ACHN (cell line): ENCODE measurements at places on chromosomes 1 and 21.

GRCh38 chr1:201429736-201430501 is 8.4 kb upstream of the TNNI1 start:
- no peak for DNase-seq

DNA sequence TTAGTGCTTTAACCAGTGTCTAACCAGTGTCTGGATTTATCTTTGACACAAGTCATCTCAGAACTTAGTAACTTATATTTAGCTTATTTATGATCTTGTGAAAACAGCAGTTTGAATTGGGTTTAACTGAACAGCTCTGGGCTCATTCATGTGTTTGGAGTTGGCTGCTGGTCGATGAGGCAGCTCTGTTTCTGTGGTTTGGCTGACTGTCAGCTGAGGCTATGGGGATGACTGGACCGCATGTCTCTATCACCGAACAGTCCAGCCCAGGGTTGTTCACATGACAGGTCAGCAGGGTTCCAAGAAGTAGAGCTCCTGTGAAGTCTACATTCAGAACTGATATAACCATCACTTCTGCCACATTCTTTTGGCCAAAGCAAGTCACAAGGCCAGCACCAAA is 29.1 kb upstream of the C21orf91 start:
- peak; percentile 92 for DNase-seq

- no peak for DNase-seq
Measured at GRCh38 chr1:238501290-238501689, 610.6 kb upstream of the ZP4 start.

DNA sequence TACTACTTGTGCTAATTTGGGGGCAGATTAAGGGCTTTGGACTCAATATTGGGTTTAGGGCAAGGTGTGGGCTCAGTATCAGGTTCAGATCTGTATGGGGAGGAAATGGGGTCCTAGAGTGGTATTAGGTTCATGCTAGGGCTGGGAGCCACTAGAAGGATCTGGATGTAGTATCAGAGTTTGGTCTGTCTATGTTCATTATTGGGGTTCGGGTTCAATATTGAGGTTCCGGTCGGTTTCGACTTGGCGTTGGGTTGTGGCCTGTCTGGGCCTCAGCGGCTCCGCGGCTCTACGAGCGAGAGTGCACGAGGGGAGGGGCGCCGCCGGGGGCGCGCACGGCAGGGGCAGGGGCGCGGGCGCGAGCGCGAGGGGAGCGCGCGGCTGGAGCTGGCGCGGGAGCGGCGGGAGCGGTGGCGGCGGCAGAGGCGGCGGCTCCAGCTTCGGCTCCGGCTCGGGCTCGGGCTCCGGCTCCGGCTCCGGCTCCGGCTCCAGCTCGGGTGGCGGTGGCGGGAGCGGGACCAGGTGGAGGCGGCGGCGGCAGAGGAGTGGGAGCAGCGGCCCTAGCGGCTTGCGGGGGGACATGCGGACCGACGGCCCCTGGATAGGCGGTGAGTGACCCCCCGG is at the start of gene PTPRF:
Gene PTPRF (plus strand): TSS at position 401 of the 624 bp plus-strand sequence. CDS start 14,193 bp downstream, outside the sequence.
- DNase-seq = peak; percentile 67

DNA sequence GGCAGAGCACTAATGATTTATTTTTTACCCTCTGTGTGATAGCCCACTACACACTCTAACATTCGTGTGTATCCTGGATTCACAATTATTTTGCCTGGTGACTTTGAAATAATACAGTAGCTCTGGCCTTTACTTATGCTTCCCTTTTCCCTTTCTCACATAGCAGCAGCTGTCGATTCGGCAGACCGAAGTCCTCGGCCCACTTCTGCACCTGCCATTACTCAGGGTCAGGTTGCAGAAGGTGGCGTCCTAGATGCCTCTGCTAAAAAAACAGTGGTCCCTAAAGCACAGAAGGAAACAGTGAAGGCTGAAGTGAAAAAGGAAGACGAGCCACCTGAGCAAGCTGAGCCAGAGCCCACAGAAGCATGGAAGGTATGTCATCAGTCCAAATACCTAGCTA is 70.8 kb downstream of the TMEM200B start:
- DNase-seq = no peak

GRCh38 chr1:235952950-235953615 is 86.4 kb upstream of the LYST start:
- DNase-seq = no peak

DNA sequence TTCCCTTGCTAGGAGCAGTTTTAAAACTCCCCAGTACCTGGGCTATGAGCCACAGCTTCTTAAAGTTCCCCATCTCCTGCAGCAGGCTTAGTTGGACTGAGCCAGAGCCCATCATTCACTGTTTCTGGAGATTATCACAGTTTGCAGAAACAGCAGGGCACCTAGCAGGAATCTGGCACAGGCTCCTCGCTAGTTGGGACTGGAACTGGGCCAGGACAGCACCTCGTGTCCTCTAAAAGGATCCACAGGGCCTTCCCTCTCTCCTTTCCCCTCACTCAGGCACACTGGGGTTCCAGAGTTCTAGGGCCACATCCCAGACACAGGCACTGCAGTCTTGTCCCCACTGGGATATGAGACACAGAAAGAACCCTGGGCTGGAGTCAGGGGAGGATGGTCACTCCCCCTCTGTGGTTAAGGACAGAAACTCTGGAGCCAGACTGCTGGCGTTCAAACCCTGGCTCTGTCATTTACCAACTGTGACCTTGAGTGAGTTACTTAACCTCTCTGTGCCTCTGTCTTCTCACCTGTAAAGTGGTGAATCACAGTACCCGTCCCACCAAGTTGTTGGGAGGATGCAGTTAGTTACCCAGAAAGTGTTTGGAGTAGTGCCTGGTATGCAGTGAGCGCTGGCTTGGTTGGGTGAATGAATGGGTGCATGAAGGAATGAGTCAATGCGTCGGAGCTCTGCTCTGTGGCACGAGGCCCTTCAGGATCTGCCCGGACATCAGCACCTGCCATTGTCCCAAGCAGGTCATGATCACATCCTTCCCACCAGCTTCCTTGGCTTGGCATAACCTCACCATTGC is 18.8 kb upstream of the ECE1 start:
- peak; percentile 29 for DNase-seq

DNA sequence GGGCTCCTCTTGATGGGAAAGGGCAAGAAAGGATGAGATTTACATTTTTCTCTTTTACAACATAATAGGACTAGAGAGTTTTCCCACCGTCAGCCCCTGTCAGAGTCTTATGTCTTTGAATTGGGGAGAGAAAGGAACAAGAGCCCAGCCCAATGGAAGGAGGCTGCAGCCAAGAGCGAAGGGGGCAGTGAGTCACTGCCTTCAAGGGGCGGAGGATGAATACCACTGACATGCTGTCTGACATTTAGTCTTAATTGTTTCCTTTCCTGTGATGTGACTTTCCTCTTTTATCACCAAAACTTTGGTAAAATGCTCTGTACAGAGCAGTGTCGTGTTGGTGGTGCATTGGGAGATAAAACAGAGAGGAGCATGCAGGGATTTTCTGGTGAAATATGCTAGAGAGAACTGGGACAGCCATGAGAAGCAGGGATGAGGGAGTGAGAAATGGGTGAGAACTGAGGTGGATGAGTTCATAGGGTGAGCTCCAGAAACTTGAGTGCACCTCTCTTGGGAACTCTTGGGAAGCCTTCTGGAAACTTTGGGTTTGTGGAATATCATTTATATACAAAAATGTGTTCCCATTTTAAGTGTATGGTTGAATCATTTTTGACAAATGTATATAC is 179.9 kb upstream of the FGGY start:
- DNase-seq = peak; percentile 32

GRCh38 chr1:197424380-197424779 is 156.3 kb downstream of the CRB1 start:
- DNase-seq = no peak

DNA sequence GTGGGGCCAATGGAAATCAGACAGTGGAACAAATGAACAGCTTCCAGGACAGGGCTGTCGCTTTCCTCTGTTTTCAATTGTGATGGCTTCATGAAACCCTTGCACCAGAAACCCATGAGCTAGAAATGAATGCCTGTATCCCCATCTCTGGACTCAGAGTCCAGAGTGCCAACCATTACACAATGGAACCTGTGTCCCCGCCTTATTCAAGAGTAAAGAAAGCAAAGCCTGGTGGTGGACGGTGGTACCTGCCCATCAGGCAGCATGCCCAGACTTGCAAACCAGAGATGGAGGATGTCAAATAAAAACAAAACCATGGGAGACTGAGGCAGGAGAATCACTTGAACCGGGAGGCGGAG is 4.4 kb upstream of the CAPN2 start:
- peak; percentile 88 for DNase-seq

DNA sequence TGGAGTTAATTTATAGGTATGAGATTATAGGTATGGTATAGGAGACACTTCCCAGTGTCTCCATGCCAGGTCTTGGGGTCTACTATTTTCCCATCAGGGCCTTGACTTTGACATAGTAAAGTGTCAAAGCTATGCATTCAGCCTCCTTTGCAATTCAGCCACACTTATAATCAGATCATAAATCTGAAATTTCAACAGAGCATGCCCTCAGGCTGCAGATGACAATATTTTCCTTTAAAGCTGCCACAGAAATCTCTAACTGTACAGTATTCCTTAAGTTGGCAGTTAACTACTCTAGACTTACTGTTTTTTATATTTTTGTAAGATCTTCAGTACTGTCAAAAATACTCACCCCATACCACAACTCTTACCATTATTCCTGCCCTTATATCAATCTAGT is 30.2 kb upstream of the RGS7 start:
- DNase-seq = no peak

- DNase-seq = no peak
Measured at GRCh38 chr1:184748740-184749139, 5.9 kb downstream of the EDEM3 start.

GRCh38 chr1:56572334-56573050 is 6.9 kb downstream of the PLPP3 start:
- no peak for DNase-seq

GRCh38 chr1:182889997-182890396 is 50.9 kb downstream of the DHX9 start:
- no peak for DNase-seq

DNA sequence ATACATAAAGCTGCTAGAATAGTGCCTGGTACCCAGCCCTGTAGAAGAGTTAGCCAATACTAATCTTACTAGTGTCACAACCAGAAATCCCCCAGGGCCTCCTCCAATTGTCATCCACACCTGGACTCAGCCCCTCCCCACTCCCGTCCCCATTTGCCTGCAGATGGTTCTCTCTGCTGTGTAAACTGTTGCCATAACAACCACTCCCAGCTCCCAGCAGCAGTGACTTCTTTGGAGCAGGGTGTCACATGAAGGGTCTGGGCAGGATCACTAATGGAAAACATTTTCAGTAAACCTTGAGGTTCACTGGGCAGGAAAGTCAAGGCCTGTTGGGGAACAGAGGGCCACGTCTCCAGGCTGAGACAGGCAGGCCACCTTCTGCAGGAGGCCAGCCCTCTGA is 126.0 kb upstream of the IPO9 start:
- peak; percentile 19 for DNase-seq

DNA sequence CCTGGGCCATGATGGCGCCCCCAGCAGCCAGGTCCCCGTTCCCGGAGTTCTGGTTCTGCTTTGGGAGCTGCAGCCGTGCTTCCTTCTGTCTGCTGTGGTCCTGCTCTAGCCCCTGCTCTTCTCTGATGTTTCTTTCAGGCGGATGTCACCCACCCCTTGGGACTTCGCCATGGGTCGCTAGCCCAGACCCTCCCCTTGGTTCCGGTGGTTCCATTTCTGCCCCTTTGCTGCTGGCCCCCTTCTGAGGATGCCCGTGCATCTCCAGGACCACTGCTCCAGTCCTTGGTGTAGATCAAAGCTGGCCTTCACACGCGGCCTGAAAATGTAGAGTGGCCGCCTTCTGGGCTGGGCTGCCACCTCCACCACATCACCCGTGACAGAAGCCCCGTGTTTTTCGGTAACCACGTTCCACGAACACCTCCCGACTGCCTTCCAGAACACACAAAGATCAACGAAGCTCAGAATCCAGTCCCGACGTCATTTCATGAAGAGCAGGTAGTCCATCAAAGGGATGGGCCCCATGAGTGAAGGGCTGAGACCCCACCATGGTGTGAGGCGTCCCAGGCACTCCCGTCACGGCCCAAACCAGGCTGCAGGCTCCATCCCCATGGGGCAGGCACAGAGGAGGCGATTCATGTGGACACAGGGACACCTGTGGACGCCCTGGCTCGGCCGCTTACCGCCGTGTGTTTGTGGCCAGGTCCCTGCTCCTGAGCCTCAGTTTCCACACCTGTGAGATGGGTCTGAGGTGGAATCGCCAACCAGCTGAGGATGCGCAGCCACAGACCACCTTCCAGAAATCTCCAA is 24.4 kb downstream of the KRTAP10-1 start:
- no peak for DNase-seq

- no peak for DNase-seq
Measured at GRCh38 chr1:4696161-4696745, 41.8 kb downstream of the AJAP1 start.

- DNase-seq = no peak
Measured at GRCh38 chr1:43315481-43315880, 14.7 kb downstream of the TIE1 start.

DNA sequence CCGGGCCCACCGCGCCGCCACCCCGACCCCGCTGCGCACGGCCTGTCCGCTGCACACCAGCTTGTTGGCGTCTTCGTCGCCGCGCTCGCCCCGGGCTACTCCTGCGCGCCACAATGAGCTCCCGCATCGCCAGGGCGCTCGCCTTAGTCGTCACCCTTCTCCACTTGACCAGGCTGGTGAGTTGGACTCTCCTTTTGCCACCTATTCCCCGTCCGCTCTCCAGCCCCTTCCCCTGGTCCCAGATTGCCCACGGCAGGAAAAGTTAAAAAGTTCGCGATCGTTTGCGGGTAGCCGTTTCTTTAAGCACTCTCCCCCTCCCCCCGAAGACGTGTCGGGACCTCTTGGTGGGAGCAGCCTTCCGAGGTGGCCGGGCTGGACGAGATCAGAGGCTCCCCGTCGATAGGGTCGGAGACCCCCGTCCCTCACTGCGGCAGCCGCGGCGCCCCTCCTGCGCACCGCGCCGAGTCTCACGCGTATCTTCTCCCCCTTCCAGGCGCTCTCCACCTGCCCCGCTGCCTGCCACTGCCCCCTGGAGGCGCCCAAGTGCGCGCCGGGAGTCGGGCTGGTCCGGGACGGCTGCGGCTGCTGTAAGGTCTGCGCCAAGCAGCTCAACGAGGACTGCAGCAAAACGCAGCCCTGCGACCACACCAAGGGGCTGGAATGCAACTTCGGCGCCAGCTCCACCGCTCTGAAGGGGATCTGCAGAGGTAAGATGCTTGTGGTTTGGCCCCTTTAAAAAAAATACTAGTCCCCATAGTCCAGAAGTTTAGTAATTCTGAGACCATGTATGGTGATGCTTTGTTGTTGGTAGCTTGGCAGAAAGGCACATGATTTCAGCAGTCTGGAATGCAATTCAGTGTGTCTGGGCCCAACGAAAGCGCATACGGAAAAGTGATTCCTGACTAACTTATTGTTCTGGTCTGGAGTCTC is 576 bp downstream of the CCN1 start:
- peak; percentile 29 for DNase-seq

GRCh38 chr21:36976882-36977651 is 10.6 kb upstream of the HLCS start:
- peak; percentile 86 for DNase-seq

- no peak for DNase-seq
Measured at GRCh38 chr21:46219591-46220239, 8.9 kb downstream of the LSS start.
